ENCODE measurements at places on chromosomes 2 and 18.

- no peaks in the 10 kb centered on the region for H3K4me1 ChIP-seq
- DNase-seq, result no peak
- H3K27me3 ChIP-seq, result no peaks in the 10 kb centered on the region
- no peak overlapping the region for H3K4me3 ChIP-seq
- H3K27ac ChIP-seq, result no peak overlapping the region
Measured at GRCh38 chr2:120034621-120035020, 21.7 kb downstream of the EPB41L5 start.

DNA sequence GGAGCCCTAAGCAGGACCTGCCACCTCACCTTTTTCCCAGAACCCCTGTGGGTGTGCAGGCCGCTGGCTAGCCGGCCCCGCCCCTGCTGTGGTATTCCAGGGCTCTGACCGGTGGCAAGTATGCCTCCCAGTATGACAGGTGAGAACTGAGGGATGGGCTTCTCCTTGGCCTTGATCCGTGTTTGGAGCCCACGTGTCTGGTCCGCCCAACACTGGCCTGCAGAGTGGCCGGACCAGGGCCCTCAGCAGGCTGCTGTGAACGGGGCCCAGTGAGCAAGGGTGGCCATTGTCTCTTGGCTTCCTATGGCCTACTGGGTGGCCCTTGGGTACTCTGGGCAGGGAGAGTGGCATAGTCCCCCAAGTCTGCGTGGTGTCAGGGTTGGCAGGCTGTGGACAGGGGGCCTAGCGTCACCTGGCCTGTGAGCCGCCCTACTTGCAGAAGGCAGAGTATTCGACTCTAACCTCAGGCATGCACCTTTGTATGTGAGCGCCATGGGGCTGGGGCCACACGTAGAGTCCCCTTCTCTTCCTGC is 1.8 kb downstream of the RNPEPL1 start:
- peak overlapping the region; percentile 56 for H3K27ac ChIP-seq
- H3K4me1 ChIP-seq, result peaks cover 47% of the 10 kb centered on the region
- H3K36me3 ChIP-seq, result no peaks in the 10 kb centered on the region
- DNase-seq, result peak; percentile 38

GRCh38 chr2:129741623-129742022 is 237.8 kb upstream of the RAB6C start:
- no peak overlapping the region for H3K27ac ChIP-seq
- H3K4me3 ChIP-seq, result no peak overlapping the region
- DNase-seq, result no peak
- no peaks in the 10 kb centered on the region for H3K36me3 ChIP-seq
- peaks cover 4% of the 10 kb centered on the region for H3K27me3 ChIP-seq
- no peaks in the 10 kb centered on the region for H3K4me1 ChIP-seq

GRCh38 chr18:26768385-26768784 is 97.1 kb downstream of the AQP4 start:
- DNase-seq, result no peak
- no peak overlapping the region for H3K4me3 ChIP-seq
- H3K27me3 ChIP-seq, result no peaks in the 10 kb centered on the region
- H3K27ac ChIP-seq, result no peak overlapping the region

- no peak for DNase-seq
- H3K36me3 ChIP-seq, result no peaks in the 10 kb centered on the region
- no peak overlapping the region for H3K4me3 ChIP-seq
- H3K4me1 ChIP-seq, result no peaks in the 10 kb centered on the region
- H3K27me3 ChIP-seq, result no peaks in the 10 kb centered on the region
Measured at GRCh38 chr18:75977081-75977480, 518.0 kb downstream of the ZNF516 start.

DNA sequence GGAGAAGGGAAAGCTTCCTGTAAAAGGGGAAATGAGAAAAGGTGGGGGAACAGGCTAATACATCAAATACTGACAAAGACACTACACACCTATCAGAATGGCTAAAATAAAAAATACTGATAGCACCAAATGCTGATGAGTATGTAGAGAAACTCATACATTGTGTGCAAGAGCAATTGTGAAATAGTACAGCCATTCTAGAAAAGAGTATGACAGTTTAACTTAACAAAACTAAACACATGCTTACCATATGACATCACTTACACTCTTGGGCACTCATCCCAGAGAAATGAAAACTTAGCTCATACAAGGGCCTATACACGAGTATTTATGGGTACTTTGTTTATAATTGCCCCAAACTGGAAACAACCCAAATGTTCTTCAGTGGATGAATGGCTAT is 53.4 kb downstream of the ZNF638 start:
- H3K4me1 ChIP-seq, result no peaks in the 10 kb centered on the region
- H3K27ac ChIP-seq, result no peak overlapping the region
- no peaks in the 10 kb centered on the region for H3K27me3 ChIP-seq

DNA sequence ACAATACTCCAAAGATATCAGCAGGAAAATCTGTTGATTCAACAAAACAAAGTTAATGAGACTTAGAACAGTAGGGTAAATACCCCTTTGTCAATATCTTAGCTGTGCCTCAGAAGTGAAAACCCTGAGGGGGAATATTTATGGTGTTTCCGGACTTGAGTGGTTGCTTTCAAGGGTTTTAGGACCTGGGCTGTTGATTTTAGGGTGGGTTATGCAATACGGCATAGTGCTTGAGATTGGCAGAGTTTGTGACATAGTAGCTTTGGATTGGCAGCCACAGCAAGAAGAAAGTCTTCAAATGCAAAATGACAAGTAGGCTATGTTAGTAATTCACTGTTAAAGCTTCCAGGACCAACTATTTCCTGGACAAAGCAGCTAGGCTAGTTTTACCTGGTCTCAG is 826.3 kb upstream of the CDH2 start:
- H3K27ac ChIP-seq, result no peak overlapping the region
- no peaks in the 10 kb centered on the region for H3K27me3 ChIP-seq
- no peak overlapping the region for H3K4me3 ChIP-seq

- no peaks in the 10 kb centered on the region for H3K36me3 ChIP-seq
- no peaks in the 10 kb centered on the region for H3K4me1 ChIP-seq
- no peak for DNase-seq
- H3K4me3 ChIP-seq, result no peak overlapping the region
- H3K27ac ChIP-seq, result no peak overlapping the region
Measured at GRCh38 chr2:151852260-151853069, 24.2 kb upstream of the ARL5A start.

DNA sequence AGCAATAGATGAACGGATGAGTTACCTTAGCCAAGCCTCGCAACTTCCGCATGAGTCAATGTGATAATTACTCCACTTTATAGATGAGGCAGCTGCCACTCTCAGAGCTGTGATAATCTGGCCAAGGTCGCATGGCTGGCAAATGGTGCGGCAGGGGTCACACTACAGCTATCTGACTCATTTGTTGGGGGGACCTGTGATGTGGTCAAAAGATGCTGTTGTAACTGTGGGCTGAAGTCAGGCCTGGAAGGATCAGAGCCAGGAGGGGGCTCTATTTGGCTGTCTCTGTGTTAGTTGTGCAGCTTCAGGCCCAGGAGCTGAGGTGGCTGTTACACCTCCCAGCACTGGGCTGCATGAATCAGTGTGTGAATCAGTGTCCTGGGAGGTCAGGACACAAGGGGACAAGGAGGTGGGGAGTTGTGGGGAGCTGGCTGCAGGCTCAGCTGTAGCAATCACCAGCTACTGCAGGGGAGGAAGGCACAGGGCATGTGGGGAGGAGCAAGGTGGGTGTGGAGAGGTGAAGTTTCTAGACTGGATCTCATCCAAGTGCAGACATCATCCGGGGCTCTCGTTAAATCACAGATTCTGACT is 33.1 kb downstream of the NGEF start:
- no peak overlapping the region for H3K4me3 ChIP-seq
- no peak for DNase-seq
- H3K36me3 ChIP-seq, result no peaks in the 10 kb centered on the region
- H3K27ac ChIP-seq, result no peak overlapping the region

GRCh38 chr2:75292826-75293225 is 93.5 kb upstream of the TACR1 start:
- DNase-seq, result no peak
- H3K36me3 ChIP-seq, result no peaks in the 10 kb centered on the region
- H3K4me1 ChIP-seq, result no peaks in the 10 kb centered on the region
- H3K27ac ChIP-seq, result no peak overlapping the region

Measured in natural killer cell treated with Interleukin-12 subunit alpha and Interleukin-12 subunit beta and Interleukin-15 and Interleukin-18, amount 100 ng/mL, for 72 hours (primary cell).